ENCODE measurements at places on chromosomes 2 and 18.

DNA sequence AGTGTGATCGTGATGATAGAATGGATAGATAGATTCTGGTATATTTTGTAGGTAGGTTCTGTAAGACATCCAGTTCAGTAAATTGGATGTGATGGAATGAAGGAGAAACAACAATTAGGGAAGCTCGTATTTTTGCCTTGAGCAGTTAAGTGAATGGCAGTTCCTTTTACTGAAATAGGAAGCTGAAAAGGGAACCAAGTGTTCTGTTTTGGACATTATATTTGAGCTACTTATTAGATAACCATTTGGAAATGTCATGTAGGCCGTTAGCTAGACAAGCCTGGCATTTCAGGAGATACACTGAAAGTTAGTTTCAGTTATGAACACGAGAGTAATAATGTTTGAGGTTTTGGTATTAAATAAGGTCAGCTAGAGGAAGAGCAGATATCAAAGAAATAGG is 41.5 kb downstream of the MARCHF7 start:
- DNase-seq: no peak

- DNase-seq: no peak
Measured at GRCh38 chr2:3784731-3785130, 81.4 kb downstream of the DCDC2C start.

DNA sequence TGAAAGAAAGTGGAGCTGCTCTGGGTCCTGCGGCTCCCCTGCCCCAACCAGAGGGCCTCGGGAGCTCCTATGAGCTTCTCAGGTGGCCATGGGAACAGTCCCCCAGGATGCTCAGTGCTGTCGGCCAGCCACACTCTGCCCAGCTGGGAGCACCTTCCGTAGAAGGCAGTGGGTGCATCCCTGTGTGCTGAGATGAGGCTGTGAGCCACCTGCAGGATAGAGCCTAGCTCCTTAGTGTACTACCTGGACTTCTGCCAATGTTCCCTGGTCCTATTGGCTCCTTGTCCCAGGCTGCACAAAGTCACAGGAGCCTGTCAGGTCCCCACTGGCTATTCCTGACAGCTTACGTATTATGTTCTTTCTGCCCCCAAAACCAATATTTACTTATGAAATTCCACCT is 16.1 kb downstream of the PRELID3A start:
- no peak for DNase-seq

DNA sequence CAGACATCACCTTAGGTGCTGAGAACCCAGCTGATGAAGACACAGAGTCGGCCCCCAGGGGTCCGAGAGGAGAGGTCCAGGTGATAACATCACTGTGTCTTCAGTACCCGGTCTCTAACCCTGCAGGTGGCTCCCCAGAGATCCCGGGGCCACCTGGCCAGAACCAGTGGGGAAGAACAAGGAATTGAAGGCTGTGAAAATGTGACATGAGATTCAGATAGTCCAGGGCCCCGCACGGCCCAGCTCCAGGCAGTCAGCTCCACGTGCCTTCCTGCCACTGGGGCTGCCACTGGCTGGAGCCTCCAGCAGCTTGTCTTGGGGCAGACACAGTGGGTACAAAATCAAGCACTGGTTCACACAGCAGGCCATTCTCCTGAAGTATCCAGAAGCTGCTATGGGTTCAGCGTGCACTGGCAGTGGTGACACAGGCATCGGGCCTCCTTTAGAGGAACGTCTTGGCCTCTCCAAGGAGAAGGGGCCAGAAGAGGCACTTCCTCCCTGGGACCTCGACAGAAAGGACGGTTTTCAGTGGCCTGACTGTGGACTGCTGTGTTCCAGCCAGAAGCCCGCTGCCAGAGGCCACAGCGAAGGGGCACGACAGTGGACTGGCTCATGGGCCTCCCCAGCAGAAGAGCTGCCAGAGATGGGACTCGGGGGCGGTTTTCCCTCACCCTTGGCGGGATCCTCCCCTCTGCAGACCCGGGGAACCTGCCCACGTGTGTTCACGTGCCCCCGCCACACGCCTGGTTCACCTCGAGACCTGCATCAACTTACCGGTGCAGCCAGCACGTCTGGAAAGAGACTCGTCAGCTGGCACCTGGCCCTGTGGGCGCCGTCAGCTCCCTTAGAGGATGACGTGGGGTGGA is 150.4 kb downstream of the HDAC4 start:
- DNase-seq: no peak

- DNase-seq: no peak
Measured at GRCh38 chr2:212364112-212364985, 174.3 kb downstream of the ERBB4 start.

GRCh38 chr2:109472974-109473373 is 140.8 kb downstream of the SEPTIN10 start:
- no peak for DNase-seq

DNA sequence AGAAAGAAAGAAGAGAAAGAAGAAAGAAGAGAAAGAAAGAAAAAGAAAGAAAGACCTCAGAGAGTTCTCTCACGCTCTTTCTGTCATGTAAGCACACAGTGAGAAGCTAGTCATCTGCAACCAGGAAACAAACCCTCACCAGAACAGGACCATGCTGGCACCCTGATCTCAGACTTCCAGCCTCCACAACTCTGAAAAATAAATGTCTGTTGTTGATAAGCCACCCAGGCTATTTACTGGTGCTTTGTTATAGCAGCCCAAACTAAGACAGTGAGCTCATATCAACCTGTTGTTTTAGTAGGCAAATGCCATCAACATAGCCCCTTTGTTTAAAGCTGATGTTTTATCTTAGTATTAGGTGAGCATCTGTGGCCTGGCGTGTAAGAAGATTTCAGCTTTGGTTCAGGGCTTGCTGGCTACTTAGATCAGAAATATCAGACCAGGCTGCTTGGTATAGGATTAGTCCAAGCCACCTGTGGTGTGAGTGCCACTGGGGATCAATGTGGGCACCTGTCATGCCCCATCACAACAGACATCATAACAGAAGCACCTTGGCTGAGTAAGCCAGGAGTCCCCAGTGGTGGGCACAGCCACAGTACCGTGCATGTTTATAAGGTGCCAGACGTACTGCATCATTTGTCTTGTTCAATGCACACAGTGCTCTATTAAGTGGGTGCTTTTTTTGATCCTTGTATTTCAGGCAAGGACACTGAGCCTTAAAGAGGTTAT is 94.4 kb downstream of the LBH start:
- no peak for DNase-seq

Data from stimulated activated CD4-positive, alpha-beta T cell treated with anti-CD3 and anti-CD28 coated beads, Interleukin-1b, Interleukin-23, amount 100 ng/mL, for 1 hour (primary cell).